NCI-H510A treated with DMSO at 0.1 percent for 48 hours (cell line): ENCODE measurements at places on chromosomes 5 and 9.

- DNase-seq, result no peak
Observed at GRCh38 chr5:133977858-133978257, 9.4 kb upstream of the C5orf15 start.

- no peak for DNase-seq
Observed at GRCh38 chr5:164809821-164810220, 1304.4 kb downstream of the MAT2B start.

- no peak for DNase-seq
Observed at GRCh38 chr5:173729079-173729765, 112.8 kb upstream of the BOD1 start.

DNA sequence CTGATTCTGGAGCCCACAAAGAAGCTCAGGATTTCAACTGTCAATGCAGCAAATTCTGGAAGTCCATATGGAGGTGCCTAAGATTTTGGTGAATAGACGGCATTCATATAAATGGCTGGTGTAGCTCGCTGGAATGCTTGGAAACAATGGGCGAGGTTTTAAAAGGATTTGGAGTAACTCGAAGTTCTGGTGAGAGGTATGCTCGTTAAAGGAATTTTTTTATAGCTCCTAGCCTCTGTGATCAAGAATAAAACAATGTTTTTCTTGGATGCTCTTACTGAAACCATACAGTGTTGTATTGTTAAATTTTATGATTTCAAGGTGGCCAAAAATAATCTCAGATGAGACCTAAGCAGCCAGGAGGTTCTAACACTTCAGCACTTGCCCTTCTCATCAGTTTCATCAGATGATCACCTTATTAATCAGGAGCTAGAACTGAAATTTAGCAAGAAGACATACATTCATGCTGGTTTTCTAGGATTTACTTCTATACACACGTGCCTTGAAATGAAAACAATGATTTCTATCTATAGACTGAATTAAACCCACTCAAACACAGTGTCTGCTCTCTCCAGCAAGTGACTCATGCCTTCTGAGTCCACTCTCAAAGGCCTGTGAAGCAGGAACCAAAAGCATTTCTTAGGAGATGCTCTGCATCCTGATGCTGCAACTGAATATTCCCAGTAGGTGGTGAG lies 79.2 kb downstream of the OTULIN start:
- DNase-seq, result no peak

- DNase-seq, result no peak
Observed at GRCh38 chr9:112233769-112234168, 58.7 kb upstream of the SUSD1 start.

DNA sequence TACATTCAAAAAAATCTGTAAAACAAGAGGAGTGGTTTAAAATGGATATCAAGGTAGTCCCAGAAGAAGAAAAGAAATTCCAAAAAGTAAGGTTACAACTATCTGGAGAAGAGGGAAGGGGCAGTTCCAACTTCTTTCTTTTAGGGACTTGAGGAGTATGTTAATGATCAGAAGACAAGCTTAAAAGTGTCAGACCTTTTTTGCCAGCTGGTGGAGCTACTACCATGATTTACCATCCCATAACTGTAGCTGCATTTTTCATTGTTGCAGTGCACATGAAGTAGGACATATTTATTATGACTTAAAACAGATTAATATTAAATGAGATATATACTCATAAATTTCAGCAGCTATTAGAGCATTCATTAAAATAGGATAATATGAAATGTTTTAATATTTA lies 158.5 kb upstream of the RGS7BP start:
- no peak for DNase-seq
